Uterus (tissue), 4 donors: ENCODE measurements at places on chromosomes 5 and 9. TPM values are rescaled to one million over a fixed set of nuclear protein-coding genes. Genes with fewer than 3 reads are reported as not detected.

Gene SPAG8
- not detected for total RNA-seq

Gene IL7R
- 4.1 TPM for total RNA-seq

Gene FRMPD1
- total RNA-seq: not detected

Gene MSX2
- total RNA-seq: 7.5 TPM

Gene NHP2
- 83.4 TPM for total RNA-seq

Gene TAF11L6
- total RNA-seq: not detected

Gene FANCC
- total RNA-seq: 4.1 TPM

Gene WDR70
- total RNA-seq: 122 TPM

Gene TTC39B
- total RNA-seq: 14.1 TPM

Gene SFXN1
- total RNA-seq: 63.5 TPM

Gene FYB1
- total RNA-seq: 16.5 TPM

Gene CFAP157
- total RNA-seq: 5.4 TPM

Gene SIMC1
- total RNA-seq: 1.5 TPM

Gene GRXCR2
- total RNA-seq: not detected

GRCh38 chr9:115034801-115035200 is 83.2 kb downstream of the TNC start:
- DNase-seq: no peak
- peak overlapping the region; percentile 56 for H3K27ac ChIP-seq
- H3K4me1 ChIP-seq: no peaks in the 10 kb centered on the region
- H3K4me3 ChIP-seq: no peak overlapping the region

- no peak overlapping the region for H3K4me3 ChIP-seq
- no peaks in the 10 kb centered on the region for H3K27me3 ChIP-seq
- H3K4me1 ChIP-seq: no peaks in the 10 kb centered on the region
- no peak for DNase-seq
- peak overlapping the region; percentile 48 for H3K27ac ChIP-seq
These were observed 24.8 kb upstream of the IL6ST start for GRCh38 chr5:56019306-56020272.

- DNase-seq: no peak
- H3K27ac ChIP-seq: peak overlapping the region; percentile 84
- no peaks in the 10 kb centered on the region for H3K36me3 ChIP-seq
- H3K4me3 ChIP-seq: peak overlapping the region; percentile 70
- H3K4me1 ChIP-seq: no peaks in the 10 kb centered on the region
These were observed 8.6 kb downstream of the RUFY1 start for GRCh38 chr5:179558932-179559283.

GRCh38 chr5:109413458-109413857 is 3.7 kb upstream of the PJA2 start:
- no peaks in the 10 kb centered on the region for H3K36me3 ChIP-seq
- no peak overlapping the region for H3K27ac ChIP-seq
- no peaks in the 10 kb centered on the region for H3K27me3 ChIP-seq

DNA sequence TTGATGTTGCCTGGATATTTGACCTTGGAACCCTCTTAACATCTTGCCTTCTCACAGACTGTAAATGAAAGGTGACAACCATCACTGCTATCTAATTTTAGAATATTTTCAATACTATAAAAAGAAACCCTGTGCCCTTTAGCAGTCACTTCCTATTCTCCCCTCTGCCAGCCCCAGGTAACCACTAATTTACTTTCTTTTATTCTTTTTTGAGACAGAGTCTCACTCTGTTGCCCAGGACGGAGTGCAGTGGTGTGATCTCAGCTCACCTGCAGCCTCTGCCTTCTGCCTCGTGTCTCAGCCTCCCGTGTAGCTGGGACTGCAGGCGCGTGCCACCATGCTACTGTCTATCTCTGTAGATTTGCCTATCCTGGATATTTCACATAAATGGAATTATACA is 43.6 kb downstream of the FRMPD1 start:
- no peak for DNase-seq
- no peaks in the 10 kb centered on the region for H3K27me3 ChIP-seq
- H3K36me3 ChIP-seq: no peaks in the 10 kb centered on the region
- no peak overlapping the region for H3K27ac ChIP-seq
- H3K4me3 ChIP-seq: no peak overlapping the region

DNA sequence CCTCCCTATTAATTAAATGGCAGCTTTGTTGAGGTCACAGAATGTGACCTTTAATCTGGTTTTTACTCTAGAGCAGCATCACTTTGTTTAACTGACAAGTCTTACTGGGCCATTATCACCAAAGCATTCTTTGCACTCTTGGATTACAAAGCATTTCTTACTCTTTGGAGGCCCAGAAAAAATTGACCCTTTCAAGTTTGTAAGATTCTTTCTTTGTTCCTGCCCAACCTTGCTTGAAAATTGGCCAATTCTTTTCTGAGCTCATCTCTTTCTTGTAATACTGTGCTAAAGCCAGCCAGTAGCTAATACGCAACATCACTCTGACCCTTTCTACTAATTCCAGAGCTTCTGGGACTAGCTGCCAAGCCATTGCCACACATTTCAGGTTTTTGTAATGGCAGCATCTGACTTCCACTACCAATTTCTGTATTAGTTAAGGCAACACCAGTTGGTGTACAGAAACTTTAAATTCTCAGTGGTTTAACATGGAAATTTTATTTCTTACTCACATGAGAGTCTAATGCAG is 131.6 kb downstream of the PRDM6 start:
- H3K36me3 ChIP-seq: no peaks in the 10 kb centered on the region
- no peak for DNase-seq
- no peaks in the 10 kb centered on the region for H3K4me1 ChIP-seq
- no peak overlapping the region for H3K4me3 ChIP-seq
- H3K27me3 ChIP-seq: peaks cover 12% of the 10 kb centered on the region

- H3K27ac ChIP-seq: no peak overlapping the region
- no peak overlapping the region for H3K4me3 ChIP-seq
- no peaks in the 10 kb centered on the region for H3K36me3 ChIP-seq
- no peaks in the 10 kb centered on the region for H3K4me1 ChIP-seq
- no peaks in the 10 kb centered on the region for H3K27me3 ChIP-seq
These were observed 913.4 kb upstream of the ACO1 start for GRCh38 chr9:31471010-31471409.

DNA sequence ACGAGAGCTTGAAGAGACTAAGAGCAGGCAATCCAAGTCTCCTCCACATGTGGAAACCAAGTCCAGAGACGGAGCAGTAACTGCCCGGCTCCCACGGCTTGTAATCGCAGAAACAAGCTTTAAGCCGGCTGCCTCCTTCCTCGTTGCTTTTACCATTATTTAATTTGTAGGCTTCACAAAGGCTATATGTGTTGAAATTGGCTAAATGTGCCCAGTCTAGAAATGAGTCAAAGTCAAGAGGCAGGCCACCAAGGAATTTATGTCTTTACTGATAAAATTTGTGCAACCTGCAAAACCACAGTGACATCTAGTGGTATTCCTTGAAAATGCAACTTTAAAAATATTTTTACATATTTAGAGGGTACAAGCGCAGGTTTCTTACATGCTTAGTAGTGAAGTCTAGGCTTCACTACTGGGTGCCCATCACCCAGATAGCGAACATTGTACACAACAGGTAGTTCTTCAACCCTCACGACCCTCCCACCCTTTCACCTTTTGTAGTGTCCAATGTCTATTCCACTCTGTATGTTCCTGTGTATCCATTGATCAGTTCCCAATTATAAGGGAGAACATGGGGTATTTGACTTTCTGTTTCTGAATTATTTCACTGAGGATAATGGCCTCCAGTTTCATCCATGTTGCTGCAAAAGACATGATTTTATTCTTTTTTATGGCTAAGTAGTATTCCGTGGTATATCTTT is 33.5 kb upstream of the EBF1 start:
- peak; percentile 50 for DNase-seq
- H3K36me3 ChIP-seq: no peaks in the 10 kb centered on the region
- no peaks in the 10 kb centered on the region for H3K27me3 ChIP-seq
- H3K4me1 ChIP-seq: no peaks in the 10 kb centered on the region
- H3K27ac ChIP-seq: peak overlapping the region; percentile 69

DNA sequence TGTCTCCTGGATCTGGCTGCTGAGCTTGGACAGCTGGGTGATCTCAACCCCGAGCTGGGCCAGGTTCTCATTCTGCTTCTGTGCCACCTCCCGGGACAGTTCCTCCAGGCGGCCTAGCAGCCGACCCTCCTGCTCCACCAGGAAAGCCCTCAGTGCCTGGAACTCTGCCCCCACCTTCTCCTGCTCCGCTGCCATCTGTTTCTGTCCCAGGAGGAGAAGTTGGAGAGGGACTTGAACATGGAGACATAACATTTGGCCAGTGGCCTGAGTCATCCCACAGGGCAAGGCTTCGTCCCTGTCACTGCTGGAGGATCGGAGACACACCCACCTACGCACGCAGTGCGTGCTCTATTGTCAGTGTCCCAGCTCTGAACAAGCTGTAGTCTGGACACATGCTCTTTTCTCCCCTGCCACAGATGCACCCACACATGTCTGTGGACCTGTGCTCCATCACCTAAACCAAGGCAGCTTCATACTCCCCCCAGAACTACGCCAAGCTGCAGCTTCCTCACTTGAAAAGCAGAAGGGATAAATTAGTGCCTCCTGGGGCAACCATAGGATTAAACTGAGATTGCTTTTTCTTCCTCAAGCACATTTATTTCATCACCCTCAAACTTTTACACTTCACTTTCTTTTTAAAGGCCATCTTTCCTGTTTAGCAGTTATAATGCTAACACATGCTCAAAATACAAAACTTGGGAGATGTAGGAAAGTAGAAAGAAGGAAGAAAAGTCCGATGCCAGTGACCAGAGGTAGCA is 4.9 kb downstream of the TRIM7 start:
- H3K4me3 ChIP-seq: no peak overlapping the region
- H3K27me3 ChIP-seq: no peaks in the 10 kb centered on the region
- H3K36me3 ChIP-seq: no peaks in the 10 kb centered on the region
- no peak for DNase-seq
- no peak overlapping the region for H3K27ac ChIP-seq

GRCh38 chr5:50969151-50970031 is 303.0 kb downstream of the PARP8 start:
- H3K27me3 ChIP-seq: peaks cover 68% of the 10 kb centered on the region
- H3K36me3 ChIP-seq: no peaks in the 10 kb centered on the region
- H3K4me1 ChIP-seq: no peaks in the 10 kb centered on the region
- H3K27ac ChIP-seq: no peak overlapping the region

GRCh38 chr5:64883912-64884311 is 115.2 kb downstream of the CWC27 start:
- no peak overlapping the region for H3K4me3 ChIP-seq
- H3K27me3 ChIP-seq: no peaks in the 10 kb centered on the region
- no peaks in the 10 kb centered on the region for H3K36me3 ChIP-seq

DNA sequence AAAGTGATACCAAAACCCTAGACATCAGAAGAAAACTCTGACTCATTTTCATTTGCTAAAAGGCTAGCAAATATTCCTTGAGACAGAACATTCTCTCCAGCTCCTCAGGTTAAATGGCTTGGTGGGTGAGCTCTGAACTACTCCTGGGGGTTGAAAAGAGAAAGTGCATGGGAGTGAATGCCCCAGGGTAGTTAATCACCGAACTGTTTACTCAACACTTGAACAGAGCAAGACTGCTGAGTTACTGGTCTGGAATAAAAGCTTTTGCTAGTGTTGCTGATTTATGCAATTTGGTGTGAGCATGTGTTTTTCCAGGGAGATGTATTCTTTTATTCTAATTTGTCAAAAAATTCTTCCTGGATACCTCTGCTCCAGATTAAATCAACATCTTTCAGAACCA is 88.3 kb upstream of the PRDM9 start:
- H3K36me3 ChIP-seq: no peaks in the 10 kb centered on the region
- no peak overlapping the region for H3K4me3 ChIP-seq
- no peak overlapping the region for H3K27ac ChIP-seq
- no peaks in the 10 kb centered on the region for H3K27me3 ChIP-seq
- no peak for DNase-seq

DNA sequence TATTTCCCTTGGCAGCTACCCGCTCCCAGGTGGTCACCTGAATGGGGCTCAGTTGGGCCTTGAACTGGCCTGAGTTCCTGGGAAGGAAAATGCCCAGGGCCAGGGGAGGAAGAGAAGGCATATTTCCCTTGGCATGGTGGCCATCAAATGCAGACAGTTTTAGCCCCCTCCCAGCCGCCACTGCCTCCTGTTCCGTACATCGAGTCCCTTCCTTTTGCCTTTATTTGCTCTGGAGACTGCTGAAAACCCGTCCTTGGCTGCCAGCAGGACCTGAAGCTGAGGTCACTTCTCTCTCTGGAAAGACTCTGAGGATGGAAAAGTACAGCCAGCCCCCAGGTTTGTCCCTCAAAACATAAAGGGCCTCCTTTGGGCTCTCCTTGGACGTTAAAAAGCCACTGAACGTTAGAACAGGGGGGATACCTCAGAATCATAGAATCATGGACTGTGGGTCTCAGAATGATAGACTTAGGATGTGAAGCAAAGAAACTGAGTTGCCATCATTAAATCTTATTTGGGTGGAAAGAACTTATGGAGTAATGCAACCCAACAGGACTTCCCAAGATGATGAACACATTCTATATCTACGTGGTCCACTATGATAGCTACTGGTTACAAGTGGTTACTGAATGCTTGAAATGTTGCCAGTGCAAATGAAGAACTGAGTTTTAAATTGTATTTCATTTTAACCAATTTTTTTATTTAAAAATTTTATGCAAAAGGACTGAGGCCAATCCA is 7.1 kb downstream of the SPARC start:
- no peak overlapping the region for H3K4me3 ChIP-seq
- H3K4me1 ChIP-seq: peaks cover 31% of the 10 kb centered on the region

- no peaks in the 10 kb centered on the region for H3K27me3 ChIP-seq
These were observed 121.0 kb downstream of the JAKMIP2 start for GRCh38 chr5:147661541-147661940.

DNA sequence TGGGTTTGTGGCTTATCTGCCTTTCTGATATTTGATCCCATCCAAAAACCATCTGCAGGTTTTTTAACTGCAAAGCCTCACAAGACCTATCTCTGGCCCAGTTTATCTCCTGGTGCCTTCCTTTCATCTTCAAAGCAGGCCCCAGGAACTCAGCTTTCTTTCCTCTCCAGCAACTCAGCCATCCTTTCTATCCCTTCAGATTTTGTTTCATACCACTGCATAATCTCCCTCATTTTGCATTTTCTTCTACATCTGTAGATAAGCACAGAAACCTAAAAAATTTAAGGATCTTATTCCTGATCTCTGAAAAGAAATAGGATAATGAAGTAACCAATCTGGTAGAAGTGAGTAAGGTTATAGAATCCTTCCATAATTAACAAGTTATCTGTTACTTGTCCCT is 19.5 kb upstream of the ERCC6L2 start:
- H3K36me3 ChIP-seq: no peaks in the 10 kb centered on the region
- no peak overlapping the region for H3K4me3 ChIP-seq
- DNase-seq: no peak
- H3K27ac ChIP-seq: no peak overlapping the region

- no peak for DNase-seq
- H3K4me1 ChIP-seq: no peaks in the 10 kb centered on the region
- no peaks in the 10 kb centered on the region for H3K36me3 ChIP-seq
- H3K27ac ChIP-seq: no peak overlapping the region
These were observed 90.4 kb downstream of the CARTPT start for GRCh38 chr5:71809446-71809845.

DNA sequence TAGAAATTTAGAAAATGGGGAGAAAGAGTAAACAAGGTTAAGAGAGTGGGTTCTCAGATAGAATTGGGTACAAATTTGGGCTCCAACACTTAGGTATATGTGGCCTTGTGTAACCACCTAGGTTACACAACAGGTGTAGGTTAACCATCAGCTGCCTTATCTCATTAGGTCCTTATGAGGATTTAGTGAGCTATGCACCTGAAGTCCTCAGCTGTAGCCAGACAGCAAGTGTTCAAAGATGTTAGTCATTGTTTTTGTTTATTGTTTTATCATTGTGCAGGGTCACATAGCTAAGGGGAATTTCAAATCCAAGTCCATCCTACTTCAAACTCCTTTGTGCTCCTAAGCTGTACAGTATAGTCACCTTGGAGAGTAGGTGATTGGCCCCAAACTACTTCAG is 970 bp upstream of the TRIM32 start:
- H3K4me1 ChIP-seq: peaks cover 13% of the 10 kb centered on the region
- no peaks in the 10 kb centered on the region for H3K27me3 ChIP-seq
- H3K27ac ChIP-seq: no peak overlapping the region
